ENCODE measurements at places on chromosomes 3 and 15. TPM values are rescaled to one million over a fixed set of nuclear protein-coding genes. Genes with fewer than 3 reads are reported as not detected.

DNA sequence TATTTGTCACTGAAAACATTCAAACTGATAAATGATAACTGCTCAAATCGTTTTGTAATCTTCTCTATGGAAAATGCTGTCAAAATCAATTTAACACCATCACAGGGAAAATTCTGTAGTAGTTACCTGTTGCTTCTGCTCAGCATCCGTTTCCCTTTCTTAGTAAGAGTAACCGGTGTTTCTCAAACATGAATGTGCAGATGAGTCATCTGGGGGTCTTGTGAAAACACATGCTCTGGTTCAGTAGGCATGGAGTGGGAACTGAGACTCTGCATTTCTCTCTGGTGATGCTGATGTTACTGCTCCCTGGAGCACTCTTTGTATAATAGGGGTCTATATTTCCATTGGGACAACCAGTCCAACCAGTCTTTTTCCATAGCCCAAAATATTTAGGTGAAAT lies 145.1 kb downstream of the SEMA6D start:
- no peak for DNase-seq

- no peak for DNase-seq
Observed at GRCh38 chr15:43648649-43649429, at the start of gene CATSPER2. CATSPER2 (minus strand) TSS chr15:43648844; CDS start chr15:43648061, 783 bp downstream.

DNA sequence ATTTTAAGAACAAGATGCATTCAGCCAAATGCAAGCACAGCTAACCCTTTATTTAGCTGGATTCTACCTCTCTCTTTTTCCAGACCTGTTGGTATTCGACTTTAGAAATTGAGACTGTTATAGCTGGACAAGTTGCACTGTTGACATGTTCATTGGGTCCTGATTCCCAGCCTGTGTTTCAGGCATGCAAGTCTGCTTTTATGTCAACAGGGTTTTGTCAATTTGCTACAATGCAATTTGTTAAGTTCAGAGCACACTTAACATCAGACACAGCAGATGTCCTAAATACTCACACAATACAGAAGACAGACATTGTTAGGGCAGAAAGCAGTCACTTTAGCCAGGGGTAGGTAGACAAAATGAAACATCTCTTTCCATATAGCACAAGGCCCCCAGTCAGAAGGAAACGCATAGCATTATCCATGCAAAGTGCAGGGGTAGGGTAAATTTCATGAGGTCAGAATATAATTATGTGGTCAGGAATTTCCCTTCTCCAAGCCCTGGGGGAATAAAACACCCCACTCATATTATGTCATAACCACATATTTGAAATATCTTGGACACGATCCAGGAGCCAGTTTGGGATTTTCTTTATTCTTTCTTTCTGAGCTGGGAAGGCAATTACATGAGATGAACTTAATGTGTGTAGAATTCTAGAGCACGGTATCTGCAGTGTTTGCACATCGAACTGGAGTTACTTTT lies 504.1 kb downstream of the NTRK3 start:
- DNase-seq = no peak

DNA sequence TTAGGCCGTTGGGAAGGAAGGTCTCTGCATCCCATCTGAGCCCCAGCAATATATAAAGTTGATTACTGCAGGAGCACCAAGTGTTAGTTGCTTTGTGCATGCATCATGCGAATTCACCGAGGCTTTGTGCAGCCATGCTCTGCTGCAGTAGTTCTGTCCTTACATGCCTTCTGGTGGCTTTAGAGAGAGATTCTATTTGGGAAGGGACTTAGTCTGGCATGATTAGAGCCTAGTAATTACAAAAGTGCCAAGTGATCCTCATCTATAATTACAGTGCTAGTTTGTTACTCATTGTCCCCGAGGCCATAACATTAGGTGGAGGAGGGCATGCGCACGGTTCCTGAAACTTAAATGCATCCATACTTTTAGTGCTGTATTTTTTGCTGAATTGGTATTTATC lies 353.6 kb downstream of the CNTN4 start:
- DNase-seq = no peak

DNA sequence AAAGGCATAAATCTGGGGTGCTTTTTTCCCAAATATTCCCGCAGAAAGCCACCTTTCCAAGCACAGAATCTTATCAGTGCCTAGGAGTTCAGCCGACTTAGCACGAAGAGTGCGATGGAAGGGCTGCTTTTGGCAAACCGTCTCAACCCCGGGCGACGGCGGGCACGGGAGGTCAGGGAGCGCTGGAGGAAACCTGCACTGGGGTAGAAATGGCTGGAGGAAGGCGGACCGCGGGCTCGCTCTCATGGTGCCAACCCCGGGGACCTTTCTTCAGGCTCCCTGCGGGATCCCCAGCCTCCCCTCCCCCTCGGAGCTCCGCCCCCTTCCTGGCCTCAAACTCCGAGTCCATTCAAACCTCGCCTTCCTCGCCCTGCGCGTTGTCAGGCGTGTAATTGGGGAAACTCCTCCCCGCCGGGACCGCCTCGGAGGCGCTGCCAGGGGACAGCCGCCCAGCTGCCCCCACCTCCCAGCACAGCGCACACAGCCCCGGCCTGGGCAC lies at the start of gene GABRG3:
Gene GABRG3 (plus strand): TSS at position 470 of the 499 bp plus-strand sequence.
- no peak for DNase-seq

DNA sequence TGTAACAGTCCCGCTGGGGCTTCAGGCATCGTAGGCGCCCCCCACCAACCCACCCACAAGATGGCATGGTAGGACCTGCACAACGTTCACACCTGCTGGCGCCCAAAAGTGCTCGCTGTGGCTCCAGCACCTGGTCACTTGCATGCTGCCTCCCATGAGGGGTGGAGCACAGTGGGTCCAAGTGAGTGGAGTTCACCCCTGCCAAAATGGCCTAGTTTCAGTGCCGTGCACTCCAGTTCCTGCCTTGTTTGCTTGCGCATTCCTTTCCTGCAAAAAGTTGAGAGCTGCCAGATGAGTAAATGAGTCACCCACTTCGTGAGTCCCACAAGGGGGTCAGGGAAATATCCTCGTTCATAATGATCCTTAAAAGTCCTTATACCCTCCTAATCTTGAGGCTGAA lies 788.7 kb upstream of the DPPA4 start:
- DNase-seq = no peak

DNA sequence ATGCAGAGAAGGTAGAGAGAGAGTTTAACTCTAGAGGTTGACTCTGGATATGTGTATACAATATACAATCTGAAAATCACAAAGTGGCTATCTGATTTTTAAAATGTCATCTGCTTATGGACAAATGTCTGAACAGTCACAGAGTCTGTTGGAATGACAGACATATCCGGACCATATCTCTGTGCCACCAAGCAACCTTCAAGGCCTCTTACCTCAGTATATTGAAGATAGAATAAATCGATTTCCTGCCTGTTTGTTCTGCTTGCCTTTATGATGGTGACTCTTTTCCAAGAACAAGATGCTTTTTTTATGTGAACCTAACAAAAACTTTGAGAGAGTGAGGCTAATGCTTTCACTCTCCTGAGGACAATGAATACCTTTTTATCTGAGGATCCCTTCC lies 151.1 kb downstream of the RBPMS2 start:
- DNase-seq = no peak

DNA sequence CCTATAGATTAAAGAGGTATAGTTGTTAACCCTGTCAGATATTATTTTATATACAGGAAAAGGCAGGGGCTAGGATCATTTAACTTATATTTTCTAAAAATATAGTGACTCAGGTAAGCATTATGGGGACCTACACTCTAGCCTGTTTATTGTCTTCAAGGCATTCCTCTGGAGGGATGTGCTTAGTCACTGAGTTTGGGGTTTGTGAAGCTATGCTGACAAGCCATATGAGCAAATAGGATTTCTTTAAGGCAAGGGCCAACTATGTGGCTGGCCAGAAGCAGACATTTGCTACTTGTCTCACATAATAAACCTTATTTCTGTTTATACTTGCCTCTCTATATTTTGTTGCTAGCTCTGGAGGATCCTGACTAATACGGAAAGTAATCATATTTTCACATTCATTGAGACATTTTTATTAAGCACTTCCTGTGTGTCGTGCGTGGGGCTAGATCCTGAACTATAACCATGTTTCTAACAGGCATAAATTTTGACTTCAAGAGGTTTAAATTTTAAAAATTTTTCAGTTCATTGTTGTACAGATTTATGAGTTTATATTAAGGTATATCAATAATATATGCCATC lies 153.4 kb downstream of the OTOL1 start:
- no peak for DNase-seq

- DNase-seq = peak; percentile 78
Observed at GRCh38 chr3:23999012-23999641, 54.0 kb downstream of the NR1D2 start.

DNA sequence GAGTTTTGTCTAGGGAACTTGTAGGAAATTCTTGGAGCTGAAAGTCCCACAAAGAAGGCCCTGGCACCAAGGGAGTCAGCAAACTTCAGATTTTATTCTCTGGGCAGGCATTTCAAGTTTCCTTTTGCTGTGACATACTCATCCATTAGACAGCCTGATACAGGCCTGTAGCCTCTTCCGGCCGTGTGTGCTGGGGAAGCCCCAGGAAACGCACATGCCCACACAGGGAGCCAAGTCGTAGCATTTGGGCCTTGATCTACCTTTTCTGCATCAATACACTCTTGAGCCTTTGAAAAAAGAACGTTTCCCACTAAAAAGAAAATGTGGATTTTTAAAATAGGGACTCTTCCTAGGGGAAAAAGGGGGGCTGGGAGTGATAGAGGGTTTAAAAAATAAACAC lies 15.0 kb downstream of the TIGIT start:
- DNase-seq = no peak

- no peak for DNase-seq
Observed at GRCh38 chr3:171770689-171771620, 39.3 kb downstream of the PLD1 start.

GRCh38 chr3:74036568-74036967 lies 411.8 kb upstream of the PDZRN3 start:
- DNase-seq = no peak

GRCh38 chr3:53599771-53600170 lies 105.4 kb downstream of the CACNA1D start:
- DNase-seq = no peak

- DNase-seq = no peak
Observed at GRCh38 chr15:85532689-85533088, 152.3 kb downstream of the AKAP13 start.

- DNase-seq = no peak
Observed at GRCh38 chr15:51736751-51737521, 519 bp downstream of the LYSMD2 start.

- no peak for DNase-seq
Observed at GRCh38 chr15:80036071-80036470, 23.4 kb upstream of the ZFAND6 start.

GRCh38 chr3:139339219-139339906 lies 4.5 kb upstream of the MRPS22 start:
- peak; percentile 15 for DNase-seq

GRCh38 chr3:61666615-61667330 lies 105.4 kb downstream of the PTPRG start:
- DNase-seq = no peak

The SPATA12 gene
- not detected for total RNA-seq

The IP6K1 gene
- 42.5 TPM for total RNA-seq

The ZDHHC23 gene
- 8.1 TPM for total RNA-seq

The RASL12 gene
- 0.33 TPM for total RNA-seq

The RARRES1 gene
- 57.7 TPM for total RNA-seq

The OR5AC2 gene
- total RNA-seq = not detected

The PLA2G4D gene
- total RNA-seq = not detected

The FETUB gene
- not detected for total RNA-seq

The GNAT1 gene
- total RNA-seq = not detected

The DUOXA2 gene
- total RNA-seq = 0.17 TPM

The SPTSSB gene
- 28.8 TPM for total RNA-seq

The PFN2 gene
- total RNA-seq = 369 TPM

The CISH gene
- total RNA-seq = 4.1 TPM

The ACP3 gene
- total RNA-seq = 3.5 TPM

The IL5RA gene
- total RNA-seq = 0.14 TPM

The FAM162A gene
- total RNA-seq = 68.8 TPM
